ENCODE measurements at places on chromosomes 2 and 18.

DNA sequence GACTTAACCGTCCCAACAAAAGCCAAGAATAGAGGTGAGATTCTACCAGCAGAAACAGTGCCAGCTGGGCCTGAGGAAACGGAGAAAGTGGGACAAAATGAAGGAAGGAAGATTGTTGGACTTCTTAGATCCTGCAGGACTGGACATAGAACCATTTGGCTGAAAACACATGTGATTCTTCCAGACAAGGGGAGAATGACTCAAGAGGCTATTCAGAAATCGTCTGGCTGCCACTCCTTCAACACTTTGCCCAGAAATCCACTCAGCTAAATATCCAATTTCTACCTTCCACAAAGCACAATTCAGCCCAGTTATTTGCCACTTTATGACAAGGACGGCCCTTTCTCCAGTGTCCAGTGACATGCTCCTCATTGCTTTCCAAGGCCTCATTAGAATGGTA, 61.6 kb downstream of the SNORC start:
- DNase-seq: no peak

DNA sequence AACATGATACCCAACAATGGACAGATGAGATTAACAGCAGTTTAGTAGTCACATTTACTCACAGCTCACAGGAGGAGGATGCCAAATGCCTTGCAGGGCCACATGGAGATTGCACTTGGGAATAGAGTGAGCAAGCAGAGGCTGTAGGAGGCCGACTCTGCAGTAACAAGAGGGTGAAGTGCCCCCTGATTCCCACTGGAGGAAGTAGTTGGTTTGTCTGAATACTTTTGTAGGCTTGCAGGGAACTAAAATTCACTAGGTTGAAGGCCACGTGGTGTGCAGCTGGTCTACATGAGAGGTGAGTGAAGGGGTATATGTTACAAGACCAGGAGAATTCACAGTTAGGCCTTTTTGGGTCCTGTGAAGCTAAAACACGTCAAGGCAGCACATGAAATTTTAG, 419.3 kb upstream of the TNP1 start:
- no peak for DNase-seq

GRCh38 chr2:82650038-82650437, 1809.0 kb downstream of the SUCLG1 start:
- DNase-seq: no peak

GRCh38 chr18:48186861-48187260, 222.3 kb downstream of the ZBTB7C start:
- DNase-seq: no peak

- no peak for DNase-seq
Measured at GRCh38 chr2:18066894-18067293, 188.4 kb downstream of the KCNS3 start.

- no peak for DNase-seq
Measured at GRCh38 chr18:30775629-30776028, 266.9 kb downstream of the DSC3 start.

DNA sequence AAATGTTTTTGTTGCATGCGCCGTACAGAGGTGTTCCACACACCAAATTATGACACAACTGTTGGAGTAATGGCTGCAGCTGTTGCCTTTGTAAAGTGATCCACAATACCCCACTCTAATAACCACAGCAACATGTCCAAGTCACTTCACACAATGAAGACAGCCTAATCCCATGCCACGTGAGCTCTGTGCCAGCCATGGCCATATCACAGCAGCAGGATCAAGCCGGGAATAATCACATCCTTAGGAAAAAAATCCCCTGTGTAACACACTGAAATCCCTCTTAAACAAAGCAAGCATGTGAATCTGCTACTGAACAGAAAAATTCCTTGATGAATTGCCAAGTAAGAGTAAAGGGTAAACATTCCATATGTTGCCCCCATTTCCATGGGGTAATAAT, 179.5 kb upstream of the PARD3B start:
- no peak for DNase-seq

DNA sequence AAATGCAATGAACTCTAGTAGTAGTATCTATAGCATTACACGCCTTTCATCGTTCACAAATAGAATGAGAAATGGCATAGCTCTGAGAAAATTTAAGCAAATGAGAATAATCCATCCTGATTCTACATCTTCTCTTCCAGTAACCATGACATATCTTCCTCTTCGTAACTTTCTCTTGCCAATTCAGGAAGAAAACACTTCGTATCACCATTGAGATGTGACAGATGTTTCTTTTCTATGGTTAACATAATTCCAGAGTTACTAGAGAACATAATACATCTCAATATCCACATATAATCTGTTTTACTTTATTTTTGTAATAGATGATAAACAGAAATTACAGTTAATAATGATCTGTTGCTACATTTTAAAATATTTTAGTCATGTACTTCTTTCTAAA, 1527.4 kb downstream of the LRP1B start:
- DNase-seq: no peak

GRCh38 chr2:109322111-109322510, 193.1 kb downstream of the SH3RF3 start:
- DNase-seq: peak; percentile 65

GRCh38 chr18:50369672-50370071, 5.2 kb upstream of the SKA1 start:
- DNase-seq: no peak

DNA sequence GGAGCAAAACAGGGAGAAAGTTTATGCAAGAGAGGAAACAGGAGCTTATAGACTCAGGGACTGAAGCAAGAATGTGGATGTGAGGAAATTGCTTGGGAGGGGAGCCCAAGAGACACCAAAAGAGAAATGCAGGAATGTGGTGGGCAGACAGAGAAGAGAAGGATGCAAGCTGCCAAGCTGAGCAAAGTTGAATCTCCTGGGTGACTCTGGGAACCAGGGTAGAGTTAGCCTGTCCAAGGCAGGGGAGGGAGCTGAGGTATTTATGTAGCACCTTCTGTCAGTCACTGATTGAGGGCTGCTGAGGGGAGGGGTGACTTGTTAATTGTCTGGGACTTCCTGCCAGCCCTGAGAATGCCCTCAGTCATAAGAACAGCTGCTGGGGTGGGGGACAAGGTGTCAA, 464.3 kb downstream of the NBAS start:
- DNase-seq: no peak

DNA sequence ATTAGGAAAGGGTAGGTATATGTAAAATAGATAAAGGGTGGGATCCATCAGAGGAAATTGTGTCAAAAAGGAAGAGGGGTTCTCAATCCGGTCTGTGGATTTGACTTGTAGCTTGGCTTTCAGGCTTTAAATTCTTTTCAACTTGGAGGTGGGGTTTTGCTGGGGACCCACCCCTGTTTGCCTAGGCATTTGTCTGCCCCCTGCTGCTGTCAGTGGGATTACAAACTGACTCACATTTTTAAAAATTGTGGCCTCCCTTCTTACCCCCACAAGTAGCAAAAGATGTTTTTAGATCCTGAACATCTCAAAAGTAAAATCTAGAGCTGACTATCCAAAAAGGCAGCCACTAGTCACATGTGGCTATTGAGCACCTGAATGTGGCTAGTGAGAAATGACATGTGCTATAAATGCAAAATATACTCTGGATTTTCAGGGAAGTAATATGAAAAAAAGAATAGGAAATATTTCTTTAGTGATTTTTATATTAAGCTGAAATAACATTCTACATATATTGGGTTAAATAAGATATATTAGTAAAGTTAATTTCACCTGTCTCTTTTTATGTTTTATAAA, 178.9 kb downstream of the GFPT1 start:
- no peak for DNase-seq

DNA sequence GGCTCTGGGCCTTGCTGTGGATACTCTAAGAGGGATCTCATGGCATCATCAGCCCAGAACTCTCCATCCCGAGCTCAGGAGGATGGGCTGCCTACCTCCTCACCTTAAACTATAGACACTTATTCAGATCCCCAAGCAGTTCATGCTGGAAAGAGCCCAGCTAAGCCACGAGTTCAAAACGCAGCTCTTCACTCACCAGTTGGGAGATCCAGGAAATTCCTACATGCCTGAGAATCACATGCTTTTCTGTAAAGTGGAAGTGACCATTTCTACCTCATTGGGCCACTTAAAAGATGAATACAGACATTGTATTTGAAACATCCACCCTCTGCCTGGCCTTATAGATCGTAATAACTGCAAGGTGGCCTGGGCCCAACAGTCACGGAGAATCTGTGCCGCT, 6.6 kb downstream of the ATOH8 start:
- DNase-seq: no peak

- no peak for DNase-seq
Measured at GRCh38 chr2:82539280-82539621, 1919.8 kb downstream of the SUCLG1 start.

DNA sequence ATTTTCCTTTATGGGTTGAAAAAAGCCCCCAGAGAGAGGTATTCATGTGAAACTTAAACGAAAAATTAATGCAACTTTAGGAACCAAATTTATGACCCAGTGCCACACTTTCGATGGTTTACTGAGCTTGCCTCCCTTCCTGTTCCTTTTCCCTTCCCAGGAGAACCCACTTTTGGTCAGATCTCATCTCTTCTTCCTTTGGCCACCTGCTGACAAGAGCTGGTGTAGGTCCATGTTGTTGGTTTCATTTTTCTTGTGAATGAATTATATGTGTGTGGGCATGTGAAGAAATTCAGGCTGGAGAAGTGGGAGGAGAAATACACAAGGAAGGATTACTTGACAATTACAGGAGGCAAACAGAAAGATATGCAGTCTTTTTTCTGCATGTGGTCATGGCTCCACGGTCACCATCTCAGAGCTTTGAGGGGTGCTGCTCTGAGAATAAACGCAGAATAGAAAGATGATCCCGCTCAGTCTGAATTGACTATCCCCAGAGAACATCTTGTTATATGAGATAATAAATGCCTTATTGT, 111.3 kb upstream of the TCF4 start:
- no peak for DNase-seq

- no peak for DNase-seq
Measured at GRCh38 chr2:162838136-162838497, 450 bp downstream of the KCNH7 start.

DNA sequence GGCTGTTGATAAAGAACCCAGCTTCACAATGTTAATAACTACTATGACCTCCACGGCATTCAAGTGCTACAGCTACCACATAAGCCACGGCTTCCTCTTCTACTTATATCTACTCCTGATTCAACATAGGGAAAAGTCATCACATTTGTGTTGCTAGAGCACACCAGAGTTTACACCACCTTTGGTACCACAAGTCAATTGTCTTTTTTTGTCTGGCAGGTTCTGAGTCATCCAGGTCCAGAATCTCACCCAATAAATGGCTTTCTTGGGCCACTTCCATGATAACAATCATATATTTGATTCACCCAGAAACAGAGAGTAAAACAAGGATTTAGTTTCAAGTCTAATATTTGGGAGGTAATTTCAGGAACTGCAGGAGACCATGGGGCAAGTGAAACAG, 480.2 kb downstream of the TMX3 start:
- DNase-seq: no peak

- peak; percentile 21 for DNase-seq
Measured at GRCh38 chr2:140586379-140586778, 1544.4 kb downstream of the LRP1B start.

GRCh38 chr2:16281451-16282335, 341.3 kb downstream of the MYCN start:
- no peak for DNase-seq

DNA sequence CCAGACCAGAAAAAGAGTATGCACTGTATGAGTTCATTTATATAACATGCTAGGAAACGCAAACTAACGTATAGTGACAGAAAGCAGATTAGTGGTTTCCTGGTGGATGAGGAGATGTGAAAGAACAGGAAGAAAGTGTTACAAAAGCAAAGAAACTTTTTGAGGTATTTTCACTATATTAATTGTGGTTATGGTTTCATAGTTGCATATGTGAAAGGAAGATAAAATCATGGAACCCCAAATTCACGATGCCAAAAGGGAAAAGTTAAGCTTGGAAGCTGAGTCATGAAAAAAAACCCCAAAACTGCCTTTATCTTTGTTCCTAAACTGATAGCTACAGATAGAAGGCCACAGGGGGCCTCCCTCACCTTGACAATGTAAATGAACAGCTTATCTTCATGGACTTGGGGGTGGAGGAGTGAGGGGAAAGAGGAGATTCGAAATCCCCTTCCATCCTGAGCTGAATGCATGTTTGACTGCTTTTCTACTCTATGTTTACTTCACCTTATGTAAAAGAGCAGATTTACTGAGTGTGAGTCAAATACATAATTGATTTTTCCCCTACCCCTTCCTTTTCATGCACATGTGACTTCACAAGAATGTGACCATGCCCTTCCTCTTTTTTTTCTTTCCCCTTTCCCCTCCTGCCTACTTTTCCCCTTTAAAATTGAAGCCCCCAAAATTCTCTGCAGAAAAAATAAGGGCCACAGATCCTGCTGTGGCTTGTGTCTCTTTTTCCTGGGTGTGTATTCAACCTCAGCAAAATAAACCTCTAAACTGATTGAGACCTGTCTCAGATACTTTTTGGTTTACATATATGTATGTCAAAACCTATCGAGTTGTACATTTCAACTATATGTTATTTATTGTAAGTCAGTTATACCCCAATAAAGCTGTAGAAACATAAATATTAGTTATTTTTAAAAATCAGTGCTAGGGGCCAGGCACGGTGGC, 100.1 kb upstream of the TLK1 start:
- DNase-seq: no peak

- no peak for DNase-seq
Measured at GRCh38 chr2:241906826-241907570, 37.5 kb downstream of the RTP5 start.

DNA sequence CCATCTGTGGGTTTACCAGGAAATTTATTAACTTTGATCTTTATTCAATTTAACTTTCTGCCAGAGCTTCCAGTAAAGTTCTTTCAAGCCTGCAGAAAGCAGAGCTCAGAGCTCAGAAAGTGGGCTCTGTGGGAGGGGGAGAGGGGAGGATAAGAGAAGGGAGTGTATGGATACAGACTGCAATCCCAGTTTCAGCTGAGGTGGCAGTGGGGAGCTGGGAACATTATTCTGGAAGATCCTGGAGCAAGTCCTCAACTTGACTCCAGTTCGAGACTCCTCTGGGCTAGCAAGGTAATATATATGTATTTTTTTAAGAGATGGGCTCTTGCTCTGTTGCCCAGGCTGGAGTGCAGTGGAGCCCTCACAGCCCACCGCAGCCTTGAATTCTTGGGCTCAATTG, 108.9 kb upstream of the NABP1 start:
- no peak for DNase-seq

- no peak for DNase-seq
Measured at GRCh38 chr2:8445580-8445979, 236.3 kb upstream of the ID2 start.

GRCh38 chr18:58104096-58104495, 60.1 kb downstream of the NEDD4L start:
- no peak for DNase-seq

DNA sequence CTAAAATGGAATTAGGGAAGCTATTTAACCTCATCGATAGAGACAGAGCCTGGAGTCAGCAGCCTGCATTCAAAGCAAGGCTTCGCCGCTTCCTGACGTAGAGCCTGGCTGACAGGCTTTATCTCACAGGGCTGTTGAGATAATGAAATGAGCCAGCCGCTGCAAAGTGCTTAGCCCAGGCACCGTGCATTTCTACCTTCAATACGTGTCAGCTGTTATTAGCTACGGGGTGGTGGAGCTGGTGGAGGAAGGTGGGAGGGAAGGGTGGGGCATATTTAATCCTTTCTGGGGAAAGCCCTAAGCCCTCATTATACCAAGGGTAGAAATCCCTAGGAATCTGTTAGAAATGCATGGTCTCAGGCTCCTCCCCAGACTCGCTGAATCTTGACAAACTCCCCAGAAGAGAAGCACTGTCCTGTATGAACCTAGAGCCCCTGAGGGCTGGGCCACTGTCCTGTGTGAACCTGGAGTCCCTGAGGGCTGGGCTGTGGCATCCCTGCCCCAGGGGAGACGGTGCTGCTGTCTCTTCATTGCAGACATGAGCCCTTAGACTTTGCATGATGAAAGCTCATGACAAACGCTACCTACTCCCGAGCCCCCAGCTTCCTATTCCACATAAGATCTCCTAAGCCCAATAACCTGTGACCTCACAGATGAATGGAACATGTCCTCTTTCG, 72.4 kb downstream of the ALPK2 start:
- DNase-seq: no peak

Data from HTR-8/SVneo (cell line).